Hematopoietic multipotent progenitor cell treated with erythropoietin and hydrocortisone succinate and interleukin-3 and kit ligand, for 15 days (in vitro differentiated cells): ENCODE measurements at places on chromosomes 4 and X.

DNA sequence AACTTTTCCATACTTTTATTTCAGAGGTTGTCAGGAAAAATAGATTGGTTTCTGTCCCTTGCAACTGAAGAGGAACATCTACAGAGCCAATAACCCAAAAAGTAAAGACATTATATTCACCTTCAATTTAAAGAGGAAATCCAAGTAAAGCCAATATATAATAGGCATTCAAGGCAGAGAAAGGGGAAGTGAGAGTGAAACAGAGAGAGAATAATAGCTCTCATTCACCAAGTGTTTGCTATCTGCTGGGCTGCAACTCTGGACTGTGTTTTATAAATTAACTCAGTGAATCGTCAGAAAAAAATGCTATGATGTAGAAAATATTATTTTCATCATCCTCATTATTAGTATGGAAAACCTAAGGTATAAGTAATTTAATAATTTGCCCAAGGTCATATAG is 448.5 kb downstream of the TRAM1L1 start:
- no peak for DNase-seq

DNA sequence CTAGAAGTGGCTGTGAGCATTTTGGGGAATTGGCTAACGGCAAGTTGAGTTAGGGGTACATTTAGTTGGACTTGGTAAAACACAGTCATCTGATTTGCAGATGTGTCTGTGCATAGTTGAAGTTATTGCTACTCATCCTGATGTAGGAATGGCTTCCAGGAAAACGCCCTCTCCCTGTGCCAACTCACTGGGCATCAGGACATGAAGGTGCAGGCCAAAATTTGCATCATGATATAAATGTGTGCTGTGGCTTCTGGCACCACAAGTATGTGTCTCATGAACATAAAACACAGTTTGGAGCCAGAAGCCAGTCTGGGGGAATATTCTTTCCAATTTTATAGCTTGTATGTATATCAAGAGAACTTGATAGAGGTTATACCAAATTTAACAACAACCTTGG is 54.2 kb upstream of the CBR4 start:
- no peak for DNase-seq

- no peak for DNase-seq
Measured at GRCh38 chrX:20129547-20129946, 12.1 kb downstream of the EIF1AX start.

DNA sequence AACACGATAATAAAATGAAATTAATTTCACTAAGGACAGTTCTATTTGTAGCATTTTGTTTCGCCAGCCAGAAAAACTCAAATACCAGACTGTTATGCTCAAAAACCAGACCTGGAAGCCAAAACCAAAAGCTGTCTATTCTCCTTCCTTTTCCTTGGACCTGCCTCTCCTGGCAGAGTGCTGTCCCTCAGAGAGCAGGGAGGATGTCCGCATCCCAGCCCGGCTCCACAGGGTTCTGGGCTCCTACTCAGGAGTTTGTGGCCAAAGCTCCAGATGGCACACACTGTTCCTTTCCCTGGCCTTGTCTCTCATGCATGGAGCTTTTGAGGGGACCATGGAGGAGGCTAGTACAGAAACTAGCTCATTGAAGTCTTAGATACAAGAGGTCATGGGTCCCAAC is 41.9 kb upstream of the C1QTNF7 start:
- DNase-seq, result no peak

DNA sequence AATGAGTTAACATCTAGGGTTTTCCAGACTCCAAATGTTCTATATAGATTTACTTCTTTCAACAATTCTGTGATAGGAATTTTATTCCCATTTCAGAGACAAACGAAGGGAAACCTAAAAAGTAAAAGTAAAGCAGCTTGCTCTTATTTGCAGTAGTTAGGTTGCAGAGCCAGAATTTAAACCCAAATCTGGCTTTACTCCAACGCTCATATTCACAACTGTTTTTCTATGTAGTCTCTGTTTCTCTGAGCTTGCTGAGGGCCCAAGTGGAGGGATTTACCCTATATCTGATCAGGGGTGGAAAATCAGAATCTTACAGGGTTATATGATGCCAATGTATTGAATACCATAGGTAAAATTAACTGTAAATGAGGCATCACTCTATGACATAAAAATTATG is 599.1 kb upstream of the GRIA3 start:
- DNase-seq, result no peak

GRCh38 chr4:165626316-165626715 is 246.7 kb upstream of the TLL1 start:
- no peak for DNase-seq

DNA sequence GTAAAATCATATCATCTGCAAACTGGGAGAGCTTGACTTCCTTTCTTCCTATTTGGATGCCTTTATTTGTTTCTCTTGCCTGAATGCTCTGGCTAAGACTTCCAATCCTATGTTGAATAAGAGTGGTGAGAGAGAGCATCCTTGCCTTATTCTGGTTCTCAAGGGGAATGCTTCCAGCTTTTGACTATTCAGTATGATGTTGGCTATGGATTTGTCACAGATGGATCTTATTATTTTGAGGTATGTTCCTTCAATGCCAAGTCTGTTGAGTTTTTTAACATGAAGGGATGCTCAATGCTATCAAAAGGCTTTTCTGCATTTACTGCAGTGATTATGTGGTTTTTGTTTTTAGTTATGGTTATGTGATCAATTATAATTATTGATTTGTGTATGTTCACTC is 2144.6 kb upstream of the TENM3 start:
- DNase-seq, result no peak

DNA sequence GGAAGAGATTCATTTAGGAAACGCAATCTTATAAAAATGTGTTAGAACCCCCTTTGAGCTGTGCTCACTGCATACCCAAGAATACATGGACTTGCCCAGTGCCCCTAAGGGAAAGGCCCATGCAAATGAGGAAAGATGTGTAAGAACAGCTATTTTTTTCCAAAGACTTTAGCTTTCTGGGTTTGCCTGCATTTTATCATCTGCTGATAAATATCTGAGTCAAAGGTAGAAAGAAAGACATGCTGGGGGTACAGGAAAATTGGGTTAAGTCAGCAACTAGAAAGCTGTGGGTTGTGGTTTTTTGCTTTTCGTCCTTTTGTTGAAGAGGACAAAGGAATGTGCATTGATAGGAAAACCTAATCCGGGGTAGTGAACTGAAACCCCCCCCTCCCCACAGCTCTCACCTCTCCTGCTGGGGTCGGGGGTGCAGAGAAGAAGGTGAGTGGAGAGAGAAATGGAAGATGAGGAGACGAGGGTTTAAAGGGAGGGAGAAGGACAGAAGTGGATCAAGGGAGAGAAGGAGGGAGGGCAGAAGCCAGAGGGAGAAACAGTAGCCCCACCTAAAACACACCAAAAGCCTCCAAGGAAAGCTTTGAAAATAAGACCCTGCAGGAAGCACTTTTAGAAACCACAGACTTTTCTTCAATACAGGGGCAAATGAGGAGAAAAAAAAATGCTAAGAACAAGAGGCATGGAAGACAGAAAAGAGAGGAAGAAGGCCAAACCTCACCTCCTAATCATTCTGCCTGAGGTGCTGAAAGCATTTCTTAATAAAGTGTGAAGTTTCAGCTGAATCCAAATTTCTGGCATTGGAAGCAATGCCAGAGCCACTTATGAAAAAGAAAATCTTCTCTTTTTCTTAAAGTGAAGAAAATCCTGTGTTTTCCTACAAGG is 49.3 kb downstream of the KDR start:
- no peak for DNase-seq

GRCh38 chr4:46016306-46016705 is 107.5 kb downstream of the GABRG1 start:
- no peak for DNase-seq

DNA sequence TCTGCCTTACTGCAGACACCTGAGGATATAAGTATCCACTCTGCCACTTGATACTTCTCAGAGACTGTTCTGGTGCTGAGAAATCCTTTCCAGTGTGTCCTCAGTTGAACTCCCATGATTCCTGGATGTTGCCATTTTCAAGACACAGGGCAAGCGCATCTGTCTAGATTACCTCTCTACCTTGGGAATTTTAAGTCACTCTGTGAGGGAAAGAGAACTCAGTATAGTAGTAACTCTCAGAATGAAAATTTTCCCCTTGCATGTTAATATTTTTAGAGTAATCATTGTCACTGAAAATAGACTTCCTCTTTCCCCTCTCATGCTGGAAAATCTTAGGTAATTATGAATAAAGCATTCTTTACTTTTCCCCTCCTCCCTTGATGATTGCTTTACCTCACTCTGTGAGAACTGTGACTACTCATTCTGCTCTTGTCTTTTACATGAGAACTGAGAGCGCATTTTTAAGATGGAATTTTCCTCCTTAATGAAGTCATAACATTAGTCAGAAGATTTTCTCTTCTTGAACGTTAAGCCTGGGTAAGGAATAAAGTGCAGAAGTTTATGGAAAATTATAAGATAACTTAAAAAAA is 45.0 kb downstream of the TET2 start:
- no peak for DNase-seq

- peak; percentile 15 for DNase-seq
Measured at GRCh38 chr4:55312489-55313101, 33.4 kb upstream of the SRD5A3 start.

- no peak for DNase-seq
Measured at GRCh38 chrX:136627409-136627808, 20.5 kb upstream of the CD40LG start.

DNA sequence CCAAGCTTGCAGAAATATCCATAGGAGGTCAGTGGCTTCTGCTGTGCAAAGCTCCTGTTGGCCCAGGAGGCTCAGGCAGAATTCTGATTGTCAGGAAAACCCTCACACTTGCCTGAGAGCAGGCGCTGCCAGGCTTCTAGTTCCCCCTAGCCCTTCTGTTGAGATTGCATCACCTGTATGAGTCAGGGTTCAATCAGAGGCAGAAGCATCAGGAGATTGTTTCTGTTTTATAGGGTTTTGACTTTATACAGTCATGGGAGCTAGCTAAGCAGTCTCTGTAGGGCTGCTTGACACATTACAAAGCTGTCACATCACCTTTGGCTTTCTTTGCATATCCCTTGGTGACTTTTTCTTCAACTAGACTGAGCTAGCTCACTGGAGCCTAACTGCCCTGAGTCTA is 27.8 kb downstream of the DIPK2B start:
- DNase-seq, result no peak

- DNase-seq, result no peak
Measured at GRCh38 chr4:188387179-188387791, 248.0 kb downstream of the TRIML1 start.

- peak; percentile 17 for DNase-seq
Measured at GRCh38 chr4:77358315-77358928, 201.4 kb downstream of the CCNG2 start.

GRCh38 chr4:55321707-55322264 is 24.3 kb upstream of the SRD5A3 start:
- DNase-seq, result peak; percentile 38

DNA sequence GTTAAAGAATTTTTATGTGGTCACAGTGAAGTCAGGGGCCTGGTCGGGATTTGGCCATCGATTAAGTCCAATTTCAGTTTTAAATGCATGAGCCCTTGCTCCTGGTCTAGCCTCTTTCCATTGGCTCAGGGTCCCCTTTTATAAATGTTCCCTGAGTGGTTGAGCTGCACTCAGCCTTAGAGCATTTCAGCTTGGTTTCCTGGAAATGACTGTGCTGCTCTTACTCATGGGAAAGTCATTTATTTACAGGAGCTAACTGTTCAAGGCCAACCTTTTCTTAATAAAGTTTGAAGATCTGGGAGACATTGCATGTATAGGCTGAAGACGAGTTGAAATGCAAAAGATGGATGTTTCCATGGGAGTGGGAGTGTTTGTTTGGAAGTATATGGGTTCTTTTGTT is 98.8 kb upstream of the CLNK start:
- DNase-seq, result no peak

DNA sequence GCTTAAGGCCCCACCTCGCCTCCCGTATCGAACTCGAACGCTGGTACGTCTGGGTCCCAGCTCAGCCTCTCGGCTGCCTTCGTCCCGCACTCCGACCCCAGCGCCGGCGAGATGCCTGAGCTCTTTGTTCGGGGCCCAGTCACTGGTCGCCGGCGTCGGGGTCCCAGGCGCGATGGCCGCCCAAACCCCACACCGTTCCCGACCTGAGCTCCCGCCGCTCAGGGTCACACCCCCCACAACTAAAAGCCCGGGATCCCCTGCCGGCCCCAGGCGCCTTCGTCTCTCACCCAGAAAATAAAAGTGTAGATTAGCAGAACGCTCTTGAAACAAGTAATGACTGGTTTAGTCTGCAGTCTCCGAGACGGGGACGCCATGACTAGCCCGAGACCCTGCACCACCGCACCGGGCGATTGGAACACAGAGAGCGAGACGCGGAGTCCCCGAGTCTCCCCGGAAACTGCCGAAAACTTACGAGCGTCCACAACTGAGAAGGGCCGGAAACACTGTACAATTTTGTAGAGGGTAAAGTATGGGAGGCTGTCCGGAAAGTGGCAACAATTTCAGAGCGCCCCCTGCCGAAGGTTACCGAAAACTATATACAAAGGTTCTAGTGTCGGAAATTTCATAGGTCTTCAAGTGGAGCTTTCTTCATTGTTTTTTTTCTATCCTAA is at the start of gene TSPAN6:
Gene TSPAN6 (minus strand): TSS at position 486 of the 671 bp plus-strand sequence. CDS start 112 bp downstream, at position 374.
- peak; percentile 56 for DNase-seq

DNA sequence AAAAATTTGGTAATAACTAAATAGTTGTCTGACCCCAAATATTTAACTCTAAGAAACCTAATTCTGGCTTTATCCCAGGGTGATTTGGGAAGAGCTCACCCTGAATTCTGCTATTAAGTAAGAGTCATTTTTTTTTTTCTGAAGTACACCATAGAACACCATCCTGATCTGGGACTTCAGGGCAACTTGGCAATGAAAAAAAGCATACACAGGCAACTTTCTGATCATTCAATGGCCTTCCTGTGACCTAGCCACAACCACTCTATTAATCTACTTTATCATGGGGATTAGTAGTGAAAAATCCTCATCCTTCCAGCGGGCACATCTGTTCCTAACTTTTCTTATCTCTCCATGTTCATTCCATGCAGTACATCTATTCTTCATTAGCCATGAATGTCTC is 333.2 kb upstream of the MAD2L1 start:
- DNase-seq, result no peak

- no peak for DNase-seq
Measured at GRCh38 chr4:109614015-109614414, 54.0 kb downstream of the MCUB start.

DNA sequence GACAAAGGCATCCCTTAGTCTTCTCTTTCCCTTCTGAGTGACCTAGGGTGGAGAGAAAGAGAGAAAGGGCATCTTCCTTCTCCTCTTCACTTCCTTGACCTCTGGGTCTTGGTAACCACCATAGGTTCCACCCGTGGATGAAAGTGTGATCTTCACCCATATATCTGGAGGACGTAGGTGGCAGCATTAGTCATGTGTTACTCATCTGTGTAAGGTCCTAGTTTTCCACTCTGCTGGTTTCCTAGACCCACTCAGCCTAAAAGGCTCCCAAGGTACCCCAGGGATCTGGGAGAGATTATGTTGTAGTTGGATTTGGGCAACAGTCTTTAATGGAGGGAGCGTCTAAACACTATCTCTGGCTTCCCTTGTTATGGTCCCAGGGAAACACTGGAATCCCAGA is 45.5 kb upstream of the RAB9B start:
- no peak for DNase-seq

DNA sequence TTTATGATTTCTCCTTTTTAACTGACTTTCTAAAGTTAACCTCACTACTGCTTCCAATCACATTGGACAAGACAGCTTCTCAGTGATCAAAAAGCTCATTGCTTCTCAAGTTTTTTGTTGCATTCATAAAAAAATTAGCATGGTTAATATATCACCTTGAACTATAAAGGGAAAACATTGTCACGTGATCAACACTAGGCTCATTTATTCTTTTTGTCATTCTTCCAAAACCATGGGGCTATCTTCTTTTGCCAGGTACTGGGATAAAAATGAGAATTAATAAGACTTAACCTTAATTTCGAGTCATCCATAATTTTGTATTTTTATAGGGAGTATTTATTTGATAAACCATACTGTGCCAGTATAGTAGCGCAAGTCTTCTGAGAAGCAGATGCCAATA is 1105.9 kb upstream of the TENM3 start:
- no peak for DNase-seq
